ENCODE measurements at places on chromosomes 3 and 15. TPM values are rescaled to one million over a fixed set of nuclear protein-coding genes. Genes with fewer than 3 reads are reported as not detected.

- no peak for DNase-seq
Observed at GRCh38 chr15:31345606-31346366, 19.2 kb downstream of the KLF13 start.

The STRA6 gene
- total RNA-seq: 1.4 TPM

- no peak for DNase-seq
Observed at GRCh38 chr3:169602482-169602881, 61.0 kb downstream of the MECOM start.

The MEX3B gene
- 6.2 TPM for total RNA-seq

The SPRED1 gene
- 28.1 TPM for total RNA-seq

DNA sequence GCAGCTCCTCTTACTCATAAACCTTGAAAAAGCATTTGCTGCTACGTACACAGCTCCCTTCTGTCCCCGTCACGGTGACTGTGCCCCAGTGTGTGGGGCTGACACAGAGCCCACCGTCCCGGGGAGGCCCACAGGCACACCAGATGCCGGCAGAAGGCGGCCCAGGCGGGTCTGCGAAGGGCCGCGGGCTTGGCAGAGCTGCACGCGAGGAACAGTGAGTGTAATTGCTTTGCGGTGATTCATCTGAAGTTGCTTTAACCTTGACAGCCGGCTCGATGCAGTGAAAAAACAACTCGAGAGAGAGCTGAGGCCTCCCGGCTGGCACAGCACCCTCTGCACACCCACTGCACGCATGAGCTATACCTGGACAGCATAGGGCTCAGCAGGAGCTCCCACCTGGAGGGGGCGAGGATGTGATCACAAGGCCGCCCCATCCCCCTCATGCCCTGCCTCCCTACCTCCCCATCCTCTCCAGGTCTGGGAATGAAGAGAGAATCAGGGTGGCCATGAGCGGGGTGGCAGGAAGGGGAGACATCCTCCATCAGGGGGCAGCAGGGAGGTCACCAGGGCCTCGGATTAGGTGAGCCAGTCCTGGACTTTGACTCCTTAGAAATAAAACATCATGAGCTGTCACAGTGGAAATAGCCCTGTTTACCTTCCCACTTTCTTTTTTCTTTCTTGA lies 172.7 kb downstream of the MEGF11 start:
- DNase-seq: peak; percentile 85

GRCh38 chr15:68417051-68417450 lies 14.9 kb downstream of the ITGA11 start:
- no peak for DNase-seq

DNA sequence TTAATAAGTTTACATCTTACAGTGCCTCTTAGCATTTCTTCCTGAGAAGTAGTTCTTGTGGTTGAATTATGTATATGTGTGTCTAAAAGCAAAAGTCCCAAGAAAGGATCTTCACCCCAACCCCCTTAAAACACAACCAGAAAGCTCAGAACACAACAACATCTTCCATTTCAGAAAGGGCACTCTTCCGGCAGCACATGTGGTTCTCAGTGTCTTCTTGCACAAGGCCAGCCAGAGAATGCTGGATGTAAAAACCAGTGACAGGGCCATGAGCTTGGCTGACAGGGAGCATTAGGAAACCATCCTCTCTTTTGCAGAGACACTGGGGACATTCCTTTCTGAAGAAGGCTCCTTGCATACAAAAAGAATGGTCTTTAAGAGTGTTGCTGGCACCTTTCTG lies 45.0 kb downstream of the EEFSEC start:
- no peak for DNase-seq

GRCh38 chr3:12946649-12947316 lies 105.4 kb upstream of the RPL32 start:
- DNase-seq: no peak

DNA sequence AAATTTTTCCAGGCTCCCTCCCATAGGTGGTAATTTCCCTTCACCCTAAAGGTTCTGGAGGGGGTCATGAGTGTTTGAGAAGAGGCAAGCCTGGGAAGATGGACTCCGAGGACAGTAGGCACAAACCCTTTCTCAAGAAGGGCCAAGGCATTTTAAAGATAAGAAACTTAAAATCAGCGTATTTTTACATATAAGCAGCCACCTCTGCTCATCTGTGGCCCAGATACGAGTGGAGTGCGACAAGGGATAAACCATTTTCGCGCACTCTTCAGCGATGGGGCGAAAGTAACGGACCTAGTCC lies 539 bp downstream of the RASSF1 start:
- no peak for DNase-seq

- DNase-seq: no peak
Observed at GRCh38 chr3:9826815-9827573, 16.8 kb downstream of the RPUSD3 start.

The HESX1 gene
- not detected for total RNA-seq

DNA sequence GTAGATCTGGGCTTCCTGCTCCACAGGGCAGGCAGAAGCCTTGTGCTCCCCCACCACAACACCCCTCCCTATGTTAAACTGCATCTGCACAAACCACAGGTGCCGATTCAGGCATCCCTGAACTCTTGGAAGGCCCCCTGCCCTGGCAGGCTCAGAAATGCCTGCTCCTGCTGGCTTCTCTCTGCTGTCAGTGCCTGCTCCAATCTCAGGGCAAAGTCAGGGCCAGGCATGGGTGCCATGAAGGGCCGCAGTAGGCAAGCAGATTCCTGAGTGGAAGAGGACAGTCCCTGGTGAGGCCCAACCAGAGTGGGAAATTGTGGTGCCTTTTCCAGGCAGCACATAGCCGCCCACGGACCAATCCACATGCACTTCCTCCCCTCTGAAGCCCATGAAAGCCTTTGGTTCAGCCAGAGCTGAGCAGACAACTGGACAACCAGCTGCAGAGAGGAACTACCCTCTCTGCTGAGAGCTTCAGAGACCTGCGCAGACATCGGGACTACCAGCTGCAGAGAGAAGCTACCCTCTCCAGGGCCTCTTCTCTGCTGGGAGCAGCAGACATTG lies 13.6 kb downstream of the PRR20G start:
- no peak for DNase-seq

GRCh38 chr3:168249205-168249549 lies 153.5 kb upstream of the GOLIM4 start:
- peak; percentile 3 for DNase-seq

The CDC25A gene
- 25.3 TPM for total RNA-seq

DNA sequence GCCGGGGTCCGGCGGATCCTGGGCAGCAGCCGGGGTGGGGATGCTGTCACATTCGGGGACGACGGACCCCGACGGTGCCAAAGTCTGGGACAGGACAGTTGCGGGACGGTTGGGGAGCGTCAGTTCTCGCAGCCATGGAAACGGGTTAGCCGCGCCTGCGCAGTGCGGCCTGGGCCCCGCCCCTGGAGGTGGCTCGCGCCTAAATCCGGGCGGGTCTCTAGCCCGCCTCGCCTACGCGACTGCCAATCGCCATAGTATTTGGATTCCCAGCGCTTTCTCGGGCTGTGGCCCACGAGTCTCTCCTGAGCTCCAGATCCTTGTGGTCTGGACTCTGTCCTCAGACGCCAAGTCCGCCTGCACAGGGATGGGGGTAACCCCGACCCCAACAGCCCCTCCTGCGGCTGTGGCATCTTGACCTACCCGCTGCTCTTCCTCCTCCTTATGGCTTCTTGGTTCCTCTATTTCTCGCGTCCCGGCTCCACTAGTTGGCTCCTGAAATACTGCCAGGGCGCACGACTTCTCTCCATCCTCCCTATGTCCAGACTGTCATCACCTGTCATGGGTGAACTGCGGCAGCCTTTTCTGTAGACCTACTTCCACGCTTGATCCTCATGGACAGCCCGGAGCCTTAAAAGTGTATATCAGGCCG lies at the start of gene ZMYND10:
ZMYND10 (minus strand) TSS at position 147 of the 649 bp plus-strand sequence. CDS start 153 bp downstream, outside the sequence.
- DNase-seq: no peak

The APBA2 gene
- total RNA-seq: 20.0 TPM

DNA sequence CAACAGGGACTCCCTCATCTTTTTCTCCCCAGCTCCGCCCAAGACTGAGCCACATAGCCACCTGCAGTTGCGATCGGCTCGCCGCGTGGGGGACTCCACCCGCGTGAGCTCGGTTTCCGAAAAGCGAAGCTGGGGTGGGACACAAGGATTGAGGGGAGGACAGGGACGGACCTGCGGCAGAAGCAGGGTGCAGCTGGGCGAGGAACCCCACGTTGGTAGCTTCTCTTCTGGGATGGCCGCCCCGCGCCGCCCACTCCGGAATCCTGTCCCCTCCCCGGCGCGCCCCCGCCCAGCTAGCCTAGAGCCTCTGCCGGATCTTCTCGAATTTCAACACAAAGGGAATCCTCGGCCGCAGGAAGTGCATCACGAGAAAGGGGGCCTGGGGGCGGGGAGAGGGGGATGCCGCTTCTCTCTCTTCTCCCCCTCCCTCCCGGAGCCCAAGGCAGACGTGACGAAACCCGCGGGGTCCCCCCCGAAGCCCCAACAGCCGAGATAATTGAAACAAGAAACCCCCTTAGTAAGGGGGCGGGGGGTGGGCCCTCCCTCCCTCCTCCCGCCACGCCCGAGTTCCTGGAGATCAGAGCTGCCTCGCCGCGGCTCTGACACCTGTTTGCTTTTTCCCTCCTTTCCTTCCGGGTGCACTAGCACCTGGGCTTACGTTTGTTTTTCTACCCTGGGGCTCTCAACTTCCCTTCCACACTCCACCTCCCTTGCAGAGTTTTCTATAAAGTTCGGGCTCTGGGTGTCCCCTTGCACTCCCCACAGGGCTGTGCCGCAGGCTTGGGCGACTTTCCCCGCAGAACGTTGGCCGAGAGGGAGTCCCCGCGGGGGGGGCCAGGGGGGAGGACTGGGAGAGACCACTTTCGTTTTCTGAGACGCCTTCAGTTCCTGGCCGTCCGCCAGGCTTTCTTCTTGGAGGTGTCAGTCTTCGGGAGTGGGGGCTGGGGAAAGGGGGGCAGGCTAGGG lies 1.3 kb upstream of the KCNH8 start:
- peak; percentile 23 for DNase-seq

The FHIT gene
- total RNA-seq: not detected

DNA sequence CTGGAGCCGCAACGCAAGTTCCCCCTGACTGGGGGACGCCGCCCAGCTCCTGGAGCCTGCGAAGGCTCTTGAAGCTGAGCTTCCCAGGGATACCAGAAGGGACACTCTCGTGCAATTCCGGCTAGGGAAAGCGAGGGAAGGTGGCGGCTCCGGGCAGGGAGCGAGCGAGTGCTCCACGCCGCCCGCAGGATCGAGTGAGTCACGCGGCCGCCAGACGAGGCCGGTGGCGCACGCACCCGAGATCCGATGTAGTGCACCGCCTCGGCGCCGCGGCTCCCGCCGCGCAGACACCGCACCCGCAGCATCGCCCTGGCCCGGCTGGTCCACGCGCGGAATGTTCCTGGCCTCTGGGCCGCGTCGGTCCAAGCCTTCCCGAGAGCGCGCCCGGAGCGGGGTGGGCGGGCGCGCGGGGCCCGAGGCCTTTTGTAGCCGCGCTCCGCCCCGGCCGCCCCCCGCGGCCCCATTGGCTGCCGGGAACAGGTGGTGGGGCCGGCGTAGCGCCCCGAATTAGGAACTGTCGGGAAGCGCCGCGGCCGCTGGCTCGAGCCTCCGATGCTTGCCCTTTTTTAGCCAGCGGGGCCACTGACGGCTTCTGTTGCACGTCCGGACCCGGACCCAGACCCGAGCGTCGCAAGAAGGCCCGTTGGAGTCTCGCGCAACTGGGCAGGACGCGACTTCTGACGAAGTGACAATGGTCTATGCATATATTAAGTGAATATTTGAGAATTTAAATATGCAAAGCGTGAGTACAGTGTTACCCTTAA lies at the start of gene GATM:
GATM (minus strand) TSS at position 396 of the 764 bp plus-strand sequence; CDS start at position 305, 91 bp downstream.
- peak; percentile 84 for DNase-seq

DNA sequence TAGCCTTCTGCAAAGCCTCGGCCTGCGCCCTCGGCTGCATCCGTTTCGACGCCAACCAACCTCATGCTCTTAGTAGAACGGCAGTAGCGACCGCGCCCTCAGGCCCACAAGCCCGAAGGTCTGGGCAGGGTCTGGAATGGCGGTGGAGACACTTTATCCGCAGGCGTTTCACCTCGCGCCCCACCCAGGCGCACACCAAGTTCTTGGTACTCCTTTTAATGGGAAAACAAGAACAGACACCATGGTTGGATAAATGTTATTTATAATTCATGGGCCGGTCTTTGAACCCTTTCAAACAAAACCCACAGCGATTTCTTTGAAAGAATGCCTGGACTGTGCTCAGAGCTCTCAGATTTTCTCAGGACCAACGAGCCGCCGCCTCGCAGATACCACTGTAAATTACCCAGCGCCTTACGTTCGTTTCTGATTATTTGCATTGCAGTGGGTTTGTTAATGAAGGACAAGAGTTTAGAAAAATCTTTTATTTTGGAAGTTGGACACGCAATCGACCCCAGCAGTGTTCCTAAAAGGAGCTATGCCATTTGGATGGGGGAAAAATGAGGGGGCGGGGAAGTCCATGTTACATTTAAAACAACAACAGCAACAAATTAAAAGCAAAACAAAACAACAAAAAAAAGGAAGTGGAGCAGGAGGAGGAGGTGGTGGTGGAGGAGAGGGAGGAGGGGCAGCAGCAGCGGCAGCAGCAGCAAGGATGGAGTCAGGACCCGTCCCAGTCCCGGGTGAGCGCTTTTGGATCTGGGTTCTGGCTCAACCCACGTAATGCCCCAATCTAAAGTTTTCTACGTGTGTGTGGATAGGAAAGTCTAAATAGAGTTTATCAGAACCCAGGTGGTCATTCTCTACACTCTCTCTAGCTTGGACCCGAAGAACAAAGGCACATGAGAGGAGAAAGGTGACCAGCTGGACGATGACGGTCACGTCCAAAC lies 993 bp upstream of the ISL2 start:
- no peak for DNase-seq

The ZMYND10 gene
- total RNA-seq: not detected

The IGSF10 gene
- total RNA-seq: 0.10 TPM

DNA sequence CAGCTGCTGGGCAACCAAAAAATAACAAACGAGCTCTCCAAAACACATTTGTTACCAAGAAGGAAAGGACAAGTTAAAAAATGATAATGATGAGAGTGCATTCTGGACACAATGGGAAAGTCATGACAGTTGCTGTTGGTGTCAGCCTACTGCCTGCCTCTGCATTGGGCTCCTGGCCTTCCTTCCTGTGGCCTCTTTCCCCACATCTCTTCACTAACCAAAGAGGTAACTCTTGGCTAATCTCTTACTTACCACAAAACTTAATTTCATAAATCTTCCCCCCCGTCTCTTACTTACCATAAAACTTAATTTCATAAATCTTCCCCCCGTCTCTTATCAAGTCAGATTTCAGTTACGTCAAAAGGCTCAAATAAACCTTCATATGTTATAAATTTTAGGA lies 58.6 kb downstream of the AGTR1 start:
- DNase-seq: no peak

The IL5RA gene
- total RNA-seq: not detected

- DNase-seq: no peak
Observed at GRCh38 chr3:196365736-196366135, 27.5 kb upstream of the TM4SF19 start.

DNA sequence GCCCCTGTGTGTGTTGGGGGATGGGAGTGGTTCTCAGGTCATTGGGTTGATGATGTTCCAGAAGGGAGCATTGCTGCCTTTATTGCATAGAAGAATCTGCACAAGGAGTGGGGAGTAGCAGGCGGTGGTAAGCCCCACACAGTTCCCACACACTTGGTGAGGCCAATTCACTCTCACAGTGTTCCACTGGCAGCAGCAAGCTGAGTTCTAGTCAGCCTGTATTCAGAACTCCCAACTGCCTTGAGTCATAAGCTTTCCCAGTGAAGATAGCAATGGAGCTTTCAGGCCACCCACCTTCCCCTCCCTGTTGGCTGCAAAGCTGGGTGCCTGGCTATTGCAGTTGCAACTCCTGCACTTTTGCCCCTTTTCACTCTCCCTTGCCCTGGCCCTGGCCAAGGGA lies 181.1 kb upstream of the RBMS3 start:
- DNase-seq: no peak

The ALPK3 gene
- 1.1 TPM for total RNA-seq

GRCh38 chr3:32758375-32758753 lies 59.4 kb upstream of the TRIM71 start:
- no peak for DNase-seq

Measured in MG63 (cell line).